HepG2 (cell line): ENCODE measurements at places on chromosomes 4 and X. TPM values are rescaled to one million over a fixed set of nuclear protein-coding genes. Genes with fewer than 3 reads are reported as not detected.

The TMPRSS11D gene
- total RNA-seq = not detected in 2 replicates

The ADH1B gene
- 0.40 and 1.2 TPM in 2 replicates for total RNA-seq

The KLF3 gene
- total RNA-seq = 29.1 and 45.2 TPM in 2 replicates

The HTR2C gene
- not detected in 2 replicates for total RNA-seq

The ARAP2 gene
- total RNA-seq = 1.4 and 1.5 TPM in 2 replicates

The FDCSP gene
- total RNA-seq = not detected in 2 replicates
